ENCODE measurements at places on chromosomes 2 and 18. TPM values are rescaled to one million over a fixed set of nuclear protein-coding genes. Genes with fewer than 3 reads are reported as not detected.

SMYD5 gene
- 47.1 TPM for total RNA-seq

SCN3A gene
- total RNA-seq: not detected

NYAP2 gene
- not detected for total RNA-seq

RNU2-63P gene
- 39.8 TPM for total RNA-seq

GNAL gene
- total RNA-seq: 1.2 TPM

CDK15 gene
- total RNA-seq: not detected

IL37 gene
- not detected for total RNA-seq

LYG2 gene
- not detected for total RNA-seq
